ENCODE measurements at places on chromosomes 2 and 18. TPM values are rescaled to one million over a fixed set of nuclear protein-coding genes. Genes with fewer than 3 reads are reported as not detected.

DNA sequence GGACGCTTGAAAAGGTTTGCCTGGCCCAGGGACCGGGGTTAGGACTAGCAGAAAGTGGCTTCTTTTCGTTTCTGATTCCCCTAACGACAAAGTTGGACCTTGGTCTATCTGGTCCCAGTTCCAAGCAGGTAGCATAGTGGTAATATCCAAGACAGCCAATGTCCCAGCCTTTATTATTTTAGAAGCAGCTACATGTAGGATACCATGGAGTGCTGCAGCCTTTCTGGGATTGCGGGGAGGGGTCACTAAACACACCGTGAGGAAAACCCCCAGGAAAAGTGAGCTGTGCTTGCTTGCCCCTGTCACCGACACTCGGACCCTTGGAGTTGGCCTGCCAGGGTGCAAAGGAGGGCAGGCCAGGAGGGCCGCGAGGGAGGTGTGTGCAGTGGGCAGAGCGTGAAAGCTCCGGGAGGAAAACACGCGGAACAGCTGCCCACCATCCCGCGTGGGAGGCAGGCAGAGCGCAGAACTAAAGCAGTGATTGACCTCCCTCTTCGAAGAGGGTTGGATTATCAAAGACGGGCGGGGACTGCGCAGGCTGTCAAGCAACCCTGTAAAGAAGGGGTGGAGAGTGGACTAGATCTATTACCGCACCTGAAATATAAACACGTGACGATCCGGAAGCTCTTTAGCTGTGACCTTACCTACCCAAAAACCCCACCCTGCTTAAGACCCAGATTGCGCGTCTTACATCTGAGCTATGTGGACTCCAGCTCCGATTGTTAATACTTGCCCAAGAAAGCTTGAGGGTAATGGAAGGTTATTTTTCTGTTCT, 624 bp upstream of the MAP4K3 start:
- DNase-seq, result no peak

- no peak for DNase-seq
Observed at GRCh38 chr18:37425222-37425621, 140.4 kb downstream of the CELF4 start.

DNA sequence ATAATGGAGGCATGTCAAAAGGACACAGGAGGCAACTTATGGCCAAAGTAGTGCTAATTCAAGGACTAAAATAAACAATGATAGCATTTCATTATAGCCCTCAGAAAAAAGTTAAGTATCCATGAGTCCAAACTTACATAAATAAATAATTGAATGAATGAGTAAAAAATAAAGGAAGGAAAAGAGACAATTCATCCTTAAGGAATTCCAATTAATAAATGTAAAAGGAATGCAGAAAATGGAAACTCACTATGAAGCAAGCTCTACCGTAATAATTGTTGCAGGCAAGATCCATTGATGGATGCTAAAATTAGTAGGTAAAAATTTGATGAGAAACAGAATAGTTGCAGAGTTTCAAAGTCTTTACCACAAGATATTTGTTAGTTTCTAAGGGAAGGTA, 88.2 kb upstream of the RAPGEF4 start:
- no peak for DNase-seq

GRCh38 chr2:102735416-102736109, 26.3 kb upstream of the TMEM182 start:
- no peak for DNase-seq

DNA sequence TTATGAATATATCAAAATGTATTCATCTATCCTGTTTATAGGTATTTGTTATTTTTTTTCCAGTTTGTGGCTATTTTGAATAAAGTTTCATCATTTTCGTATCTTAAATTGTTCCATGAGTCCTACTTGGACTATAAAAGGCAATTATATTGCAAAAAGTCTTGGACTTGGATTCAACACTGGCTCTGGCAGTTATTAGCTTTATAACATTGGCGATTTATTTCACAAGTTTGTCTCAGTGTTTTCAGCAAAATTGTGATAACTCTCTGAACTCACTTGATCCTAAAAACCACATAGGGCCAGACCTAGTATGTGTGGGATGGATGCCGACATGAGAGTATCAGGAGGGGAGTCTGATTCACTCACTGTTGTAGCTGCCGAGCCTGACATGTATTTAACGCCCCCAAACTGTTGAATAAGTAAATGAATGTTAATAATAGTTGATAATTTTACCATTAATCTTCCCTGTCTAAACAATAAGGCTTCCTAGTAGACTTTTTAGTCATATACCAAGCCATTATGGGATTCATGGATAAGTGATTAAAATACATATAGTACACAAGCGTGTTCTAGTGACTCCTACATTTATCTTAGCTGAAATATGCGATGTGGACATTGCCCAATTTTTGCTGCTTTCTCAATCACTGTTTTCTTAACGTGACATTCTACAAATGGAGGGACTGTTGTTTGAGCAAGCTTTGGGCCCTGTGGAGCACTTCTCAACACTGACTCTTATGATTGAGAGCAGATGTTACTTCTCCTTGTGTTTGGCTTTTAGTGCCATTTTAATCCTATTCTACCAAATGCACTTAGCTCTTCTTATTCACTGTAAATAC, 907.6 kb downstream of the EPHA4 start:
- no peak for DNase-seq

DNA sequence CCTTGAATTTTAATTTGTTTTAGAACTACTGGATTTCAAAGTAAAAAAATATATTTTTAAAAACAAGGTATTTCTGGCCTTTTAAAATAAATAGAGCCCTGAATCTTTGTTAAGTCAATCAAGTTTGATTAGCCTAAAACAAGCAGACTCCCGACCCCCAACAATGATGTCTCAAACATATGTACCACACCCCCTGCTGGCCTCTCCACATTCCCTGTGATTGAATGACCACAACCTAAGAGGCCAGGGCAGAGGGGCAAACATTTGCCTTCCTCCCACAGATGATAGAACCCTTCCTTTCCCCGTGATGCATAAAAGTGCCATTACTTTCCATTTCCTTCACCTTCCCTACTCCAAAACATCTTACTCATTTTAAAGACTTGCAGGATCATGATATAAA, 130.9 kb downstream of the STK39 start:
- DNase-seq, result no peak

GRCh38 chr2:207505171-207505570, 24.6 kb upstream of the CREB1 start:
- no peak for DNase-seq

- DNase-seq, result no peak
Observed at GRCh38 chr2:48232351-48232750, 297.6 kb upstream of the STON1 start.

DNA sequence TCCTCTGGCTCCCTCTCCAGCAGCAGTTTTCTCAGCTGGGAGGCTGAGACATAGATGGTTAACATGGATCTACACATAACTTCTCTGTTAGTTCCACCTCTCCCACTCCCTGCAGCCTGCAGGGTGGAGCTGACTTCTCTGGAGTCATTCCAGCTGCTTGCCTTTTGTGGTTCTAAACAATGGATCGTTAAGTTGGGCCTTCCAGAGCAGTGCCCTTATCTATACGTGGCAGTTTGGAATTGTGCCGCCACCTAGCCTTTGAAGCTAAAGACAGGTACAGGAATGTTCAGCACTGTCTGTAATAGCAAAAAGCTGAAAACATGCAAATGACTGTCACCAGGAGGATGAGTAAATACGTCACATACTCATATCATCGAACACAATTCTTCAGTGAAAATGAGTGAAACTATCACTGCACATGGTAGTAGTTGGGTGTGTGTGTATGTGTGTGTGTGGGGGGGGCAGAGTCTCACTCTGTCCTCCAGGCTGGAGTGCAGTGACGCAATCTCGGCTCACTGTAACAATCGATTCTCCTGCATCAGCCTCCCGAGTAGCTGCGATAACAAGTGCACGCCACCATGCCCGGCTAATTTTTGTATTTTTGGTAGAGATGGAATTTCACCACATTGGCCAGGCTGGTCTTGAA, 50.3 kb downstream of the SH2D6 start:
- DNase-seq, result no peak

DNA sequence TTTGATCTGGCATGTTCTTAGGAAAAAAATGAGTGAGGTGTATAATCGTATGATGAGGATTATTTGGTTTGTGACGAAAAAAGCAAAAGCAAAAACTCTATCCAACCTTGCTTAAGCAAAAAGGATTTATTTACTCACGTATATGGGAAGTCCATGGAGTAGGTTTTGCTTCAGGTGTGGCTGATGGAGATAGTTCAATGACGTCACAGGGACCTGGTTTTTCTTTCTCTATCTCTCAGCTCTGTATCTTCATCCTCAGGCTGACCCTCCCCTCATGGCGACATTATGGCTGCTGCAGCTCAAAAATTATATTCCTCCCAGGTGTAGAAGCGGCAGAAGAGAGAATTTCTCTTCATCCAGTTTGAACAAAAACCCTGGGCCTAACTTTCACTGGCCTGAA, 8.9 kb downstream of the TMSB10 start:
- no peak for DNase-seq

DNA sequence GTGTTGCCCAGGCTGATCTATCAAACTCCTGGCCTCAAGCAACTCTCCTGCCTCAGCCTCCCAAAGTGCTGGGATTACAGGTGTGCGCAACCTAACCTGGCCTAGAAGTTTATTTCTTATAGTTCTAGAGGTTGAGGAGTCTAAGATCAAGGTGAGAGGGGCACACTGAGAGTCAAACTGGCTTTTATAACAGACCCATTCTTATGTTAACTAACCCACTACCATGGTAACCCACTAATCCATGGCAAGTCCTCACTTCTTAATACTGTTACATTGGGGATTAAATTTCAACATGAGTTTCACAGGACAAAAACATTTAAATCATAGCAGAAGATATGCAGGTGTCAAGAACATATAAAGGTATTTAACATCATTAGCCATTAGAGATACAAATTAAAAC, 50.6 kb downstream of the MDH1 start:
- no peak for DNase-seq

DNA sequence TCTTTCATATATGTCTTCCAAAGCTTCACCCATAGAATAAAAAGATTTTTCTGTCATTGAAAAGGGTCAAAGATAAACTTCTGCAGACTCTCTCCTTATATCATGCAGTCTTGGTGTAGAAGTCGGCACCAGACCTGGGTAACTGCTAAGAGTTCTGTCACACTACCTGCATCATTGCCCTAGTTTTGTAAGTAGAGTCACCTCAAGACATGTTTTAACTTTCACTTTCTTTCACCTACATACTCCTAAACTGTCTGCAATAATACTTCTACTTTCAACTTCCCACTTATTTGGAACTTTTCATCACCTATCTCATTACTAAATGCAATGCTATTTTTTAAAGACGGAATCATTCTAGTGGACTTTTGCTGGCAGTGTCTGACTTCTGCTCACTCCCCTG, 475.6 kb upstream of the VRK2 start:
- DNase-seq, result no peak

GRCh38 chr2:209005371-209005770, 418.5 kb upstream of the MAP2 start:
- no peak for DNase-seq

DNA sequence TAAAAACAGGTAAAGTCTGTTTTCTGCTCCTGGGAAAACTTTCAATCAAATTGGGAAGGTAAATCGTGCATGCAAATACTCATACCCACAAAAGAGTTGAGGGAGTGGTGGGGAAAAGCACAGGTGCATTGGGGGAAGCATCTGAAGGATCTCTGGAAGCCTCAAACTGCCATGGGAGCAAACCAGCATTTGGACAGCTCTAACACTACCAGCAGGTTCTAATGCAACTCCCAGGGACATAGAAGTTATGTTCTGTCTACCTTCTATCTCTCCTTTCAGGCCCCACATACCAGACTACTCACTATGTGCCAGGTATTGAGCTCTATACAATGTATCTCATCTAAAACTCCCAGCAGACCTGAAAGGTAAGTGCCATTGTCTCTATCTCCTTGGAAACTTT, 933.7 kb downstream of the NRXN1 start:
- DNase-seq, result no peak

GRCh38 chr18:9446839-9447238, 28.5 kb upstream of the RALBP1 start:
- DNase-seq, result no peak

DNA sequence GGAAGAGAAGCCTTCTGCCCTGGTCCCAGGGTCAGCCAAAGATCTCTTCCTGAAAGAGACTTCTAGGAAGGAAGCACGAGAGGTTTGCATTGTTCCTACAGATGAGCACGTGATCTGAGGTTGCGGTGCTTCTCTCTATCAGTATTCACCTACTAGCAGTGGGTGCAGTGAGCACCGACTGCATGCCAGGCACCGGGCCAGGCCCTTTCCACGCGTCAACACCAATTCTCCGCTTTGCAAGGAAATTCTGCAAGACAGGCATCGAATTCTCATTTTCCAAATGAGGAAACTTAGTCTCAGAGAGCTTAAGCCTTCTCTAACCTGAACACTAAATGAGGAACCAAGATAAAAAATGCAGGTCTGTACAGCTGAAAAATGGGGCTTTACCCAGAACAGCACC, 151.5 kb upstream of the MYCN start:
- DNase-seq, result no peak

DNA sequence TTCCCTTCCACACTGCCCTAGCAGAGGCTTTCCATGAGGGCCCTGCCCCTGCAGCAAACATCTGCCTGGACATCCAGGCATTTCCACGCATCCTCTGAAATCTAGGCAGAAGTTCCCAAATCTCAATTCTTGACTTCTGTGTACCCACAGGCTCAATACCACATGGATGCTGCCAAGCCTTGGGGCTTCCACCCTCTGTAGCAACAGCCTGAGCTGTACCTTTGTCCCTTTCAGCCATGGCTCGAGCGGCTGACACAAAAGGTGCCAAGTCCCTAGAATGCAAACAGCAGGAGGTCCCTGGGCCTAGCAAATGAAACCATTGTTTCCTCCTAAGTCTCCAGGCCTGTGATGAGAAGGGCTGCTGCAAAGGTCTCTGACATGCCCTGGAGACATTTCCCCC, 744.5 kb upstream of the LINC00305 start:
- no peak for DNase-seq

DNA sequence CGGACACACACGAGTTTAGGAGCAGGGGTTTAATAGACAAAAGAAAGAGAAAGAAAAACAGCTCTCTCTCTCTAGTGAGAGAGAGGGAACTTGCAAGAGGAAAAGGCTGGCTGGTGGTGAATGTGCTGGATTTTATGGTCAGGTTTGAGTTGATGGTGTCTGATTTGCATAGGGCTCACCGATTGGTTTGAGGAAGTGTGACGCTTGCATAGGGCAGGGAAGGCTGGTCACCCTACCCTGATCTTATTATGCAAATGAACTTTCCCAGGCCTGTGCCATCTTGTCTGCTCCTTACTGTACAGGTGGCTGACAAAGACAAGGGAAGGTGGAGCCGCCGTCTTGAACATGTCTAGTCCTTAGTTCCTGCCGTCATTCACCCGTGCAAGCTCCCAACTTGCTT, 408.9 kb downstream of the RIT2 start:
- no peak for DNase-seq

The CIDEA gene
- not detected for total RNA-seq

The FOXI3 gene
- total RNA-seq, result not detected

The ALPI gene
- total RNA-seq, result not detected

The POTEE gene
- total RNA-seq, result 0.29 TPM

The ASXL3 gene
- total RNA-seq, result 0.15 TPM

The CFAP53 gene
- total RNA-seq, result 0.26 TPM

The NTSR2 gene
- not detected for total RNA-seq

The PRSS56 gene
- not detected for total RNA-seq

The MPPE1 gene
- 24.0 TPM for total RNA-seq

The FLACC1 gene
- 0.29 TPM for total RNA-seq

Data from GM12878 (cell line).